ENCODE measurements at places on chromosomes 3 and 15.

- no peak for DNase-seq
Measured at GRCh38 chr3:120114981-120115380, 20.7 kb upstream of the GSK3B start.

DNA sequence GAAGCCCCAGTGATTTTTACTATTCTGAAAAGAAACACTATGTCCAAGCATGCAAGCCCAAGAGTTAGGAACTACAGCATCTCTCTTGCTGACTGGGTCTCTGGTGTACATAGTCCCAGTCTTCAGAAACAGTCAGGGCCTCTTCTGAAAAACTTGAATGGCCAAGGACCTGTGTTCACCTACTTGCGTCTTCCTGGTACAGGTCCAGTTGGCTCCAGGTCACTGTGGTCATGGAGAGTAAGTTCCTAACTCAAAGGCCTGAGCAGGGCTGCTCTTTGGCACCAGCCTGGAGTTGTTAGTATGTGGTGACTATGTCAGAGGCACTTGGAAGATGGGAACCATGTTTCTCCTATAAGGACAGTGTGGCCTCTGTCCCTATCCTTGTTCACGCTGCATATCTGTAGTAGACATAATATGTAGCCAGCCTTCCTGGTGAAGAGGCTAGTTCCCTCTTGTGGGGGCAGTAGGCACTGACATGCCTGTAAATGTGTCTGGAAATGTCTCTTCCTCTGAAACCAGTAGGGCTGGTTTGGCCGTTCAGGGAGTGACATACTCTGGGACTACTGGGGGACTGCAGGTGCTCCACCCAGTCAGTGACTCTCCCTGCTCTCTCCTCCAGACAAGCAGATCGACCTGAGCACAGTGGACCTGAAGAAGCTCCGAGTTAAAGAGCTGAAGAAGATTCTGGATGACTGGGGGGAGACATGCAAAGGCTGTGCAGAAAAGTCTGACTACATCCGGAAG, 2.6 kb upstream of the RBM15B start:
- no peak for DNase-seq

GRCh38 chr3:37892927-37893600, 31.4 kb downstream of the CTDSPL start:
- no peak for DNase-seq

- DNase-seq = no peak
Measured at GRCh38 chr15:55257012-55257670, 32.5 kb downstream of the RAB27A start.

GRCh38 chr3:28698706-28699105, 350.1 kb upstream of the AZI2 start:
- no peak for DNase-seq

DNA sequence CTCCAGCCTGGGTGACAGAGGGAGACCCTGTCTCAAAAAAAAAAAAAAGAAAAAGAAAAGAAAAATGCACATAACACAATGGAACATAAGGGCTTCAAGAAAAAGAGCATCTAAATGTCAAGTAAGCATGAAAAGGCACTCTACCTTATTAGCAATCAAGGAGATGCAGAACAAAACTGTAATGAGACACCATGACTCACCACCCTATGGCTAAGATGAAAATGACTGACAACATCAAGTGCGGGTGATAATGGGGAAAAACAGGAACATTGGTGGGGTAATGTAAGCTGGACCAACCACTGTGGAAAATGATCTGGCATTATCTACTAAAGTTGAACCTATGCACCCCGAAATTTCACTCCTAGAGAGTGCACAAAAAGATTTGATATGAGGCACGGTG, 19.6 kb upstream of the NSMCE3 start:
- DNase-seq = no peak

DNA sequence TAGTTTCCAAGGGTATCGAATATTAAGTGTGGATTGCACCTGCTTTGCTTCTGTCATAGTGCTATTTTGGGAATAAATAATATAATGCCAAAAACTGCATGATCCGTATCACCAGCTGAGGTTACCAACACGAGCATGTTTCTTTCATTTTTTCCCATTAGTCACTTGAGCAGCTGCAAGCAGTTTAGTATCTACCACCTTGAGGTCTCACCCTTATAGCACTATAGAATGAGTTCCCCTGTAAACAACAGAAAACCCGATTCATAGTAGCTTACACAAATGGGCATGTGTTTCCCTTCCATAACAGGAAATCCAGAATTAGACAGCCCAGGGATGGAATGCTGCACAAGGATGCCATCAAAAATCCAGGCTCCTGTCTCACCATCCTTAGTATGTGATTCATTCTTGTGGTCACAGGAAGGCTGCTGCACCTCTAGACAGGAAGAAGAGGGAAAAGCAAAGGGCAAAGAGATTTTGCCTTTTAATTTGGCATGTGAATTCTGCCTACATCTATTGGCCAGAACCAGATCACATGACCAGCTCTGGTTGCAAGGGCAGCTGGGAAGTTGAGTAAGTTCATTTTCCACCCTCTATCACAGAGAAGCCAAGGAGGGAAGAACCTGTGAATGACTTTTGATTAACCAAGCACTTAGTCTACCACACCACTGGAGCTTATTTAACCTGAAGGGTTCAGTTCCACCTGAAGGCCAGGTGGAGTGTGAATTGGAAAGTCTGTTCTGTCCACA, 91.3 kb upstream of the SLC25A36 start:
- DNase-seq = no peak

GRCh38 chr3:129268396-129268795, 10.3 kb upstream of the HMCES start:
- no peak for DNase-seq

DNA sequence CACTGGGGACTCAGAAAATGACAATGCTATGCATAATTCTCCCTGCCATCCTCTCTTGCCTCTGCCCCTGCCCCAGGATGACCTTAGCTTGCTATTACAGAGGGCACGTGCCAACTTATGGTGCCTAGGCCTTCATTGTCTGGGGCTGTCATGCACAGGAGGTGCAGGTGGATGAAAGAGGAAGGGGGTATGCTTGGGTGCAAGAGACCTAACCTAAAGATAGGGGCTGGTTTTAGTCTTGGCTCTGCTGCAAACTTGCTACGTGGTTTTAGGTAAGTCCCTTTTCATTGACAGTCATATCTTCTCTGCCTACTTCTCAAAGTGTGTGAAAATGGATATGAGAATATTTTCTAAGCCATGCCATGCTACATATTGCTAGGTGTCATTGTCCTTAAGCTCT, 161.3 kb downstream of the EPHB1 start:
- no peak for DNase-seq

GRCh38 chr3:140748903-140749302, 71.0 kb downstream of the TRIM42 start:
- no peak for DNase-seq

Data from activated CD8-positive, alpha-beta memory T cell treated with anti-CD3 and anti-CD28 coated beads, Interleukin-2, amount 50 U/mL, for 4 hours (primary cell).